ENCODE measurements at places on chromosomes 1 and 21.

DNA sequence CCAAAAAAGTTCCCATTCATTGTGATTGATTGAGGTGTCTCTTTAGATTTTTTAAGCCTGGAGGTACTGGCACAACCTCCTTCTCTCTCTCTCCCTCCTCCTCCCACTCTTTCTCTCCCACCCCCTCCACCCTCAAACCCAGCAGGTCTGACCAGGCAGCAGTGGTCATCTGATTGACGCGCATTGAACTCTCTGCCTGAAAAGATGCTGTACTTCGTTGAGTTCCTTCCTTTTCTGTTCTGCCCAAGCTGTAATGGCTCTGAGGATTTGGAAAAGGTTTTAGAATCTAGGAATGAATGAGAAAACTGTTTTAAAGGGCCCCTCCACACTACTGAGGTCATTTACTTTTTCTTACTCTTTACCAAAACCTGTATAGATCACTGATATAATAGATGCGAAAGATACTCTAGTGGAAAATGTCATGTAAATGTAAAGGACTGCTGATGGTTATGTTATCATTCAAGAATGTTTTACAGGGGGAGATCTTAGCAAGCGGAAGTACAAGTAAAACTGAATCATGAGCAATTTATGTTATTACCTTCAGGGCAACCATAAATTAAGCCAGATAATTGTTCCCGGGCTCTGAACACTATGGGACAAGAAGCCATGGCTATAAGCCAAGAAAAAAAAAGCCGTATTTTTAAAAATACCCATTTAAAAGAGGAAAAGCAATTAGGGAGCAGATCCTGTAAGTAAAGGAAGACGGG is 25.2 kb upstream of the DYRK1A start:
- no peaks in the 10 kb centered on the region for H3K36me3 ChIP-seq
- DNase-seq: no peak
- H3K27ac ChIP-seq: no peak overlapping the region

DNA sequence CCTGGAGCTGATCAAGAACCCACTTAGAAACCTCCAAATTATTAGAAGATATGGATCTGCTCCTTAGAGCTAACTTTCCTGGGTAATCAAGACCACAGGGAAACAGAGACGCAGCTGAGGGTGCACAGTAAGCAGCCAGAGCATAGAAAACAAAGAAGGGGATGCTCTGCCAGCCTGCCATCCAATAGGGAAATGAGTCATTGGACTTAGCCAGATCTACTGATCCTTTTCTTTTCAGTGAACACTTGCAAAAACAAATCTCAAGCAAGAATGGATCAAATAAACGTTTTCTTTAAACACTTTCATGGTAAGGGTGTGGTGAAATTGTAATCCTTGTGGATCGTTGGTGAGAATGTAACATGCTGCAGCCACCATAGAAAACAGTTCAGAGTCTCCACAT is 474.0 kb downstream of the LTN1 start:
- H3K4me1 ChIP-seq: peaks cover 2% of the 10 kb centered on the region
- no peak for DNase-seq
- H3K27me3 ChIP-seq: no peaks in the 10 kb centered on the region
- no peak overlapping the region for H3K27ac ChIP-seq

GRCh38 chr1:223674119-223674890 is 8.8 kb upstream of the CAPN8 start:
- DNase-seq: no peak
- no peaks in the 10 kb centered on the region for H3K36me3 ChIP-seq
- H3K27ac ChIP-seq: no peak overlapping the region
- no peaks in the 10 kb centered on the region for H3K27me3 ChIP-seq
- no peak overlapping the region for H3K4me3 ChIP-seq

DNA sequence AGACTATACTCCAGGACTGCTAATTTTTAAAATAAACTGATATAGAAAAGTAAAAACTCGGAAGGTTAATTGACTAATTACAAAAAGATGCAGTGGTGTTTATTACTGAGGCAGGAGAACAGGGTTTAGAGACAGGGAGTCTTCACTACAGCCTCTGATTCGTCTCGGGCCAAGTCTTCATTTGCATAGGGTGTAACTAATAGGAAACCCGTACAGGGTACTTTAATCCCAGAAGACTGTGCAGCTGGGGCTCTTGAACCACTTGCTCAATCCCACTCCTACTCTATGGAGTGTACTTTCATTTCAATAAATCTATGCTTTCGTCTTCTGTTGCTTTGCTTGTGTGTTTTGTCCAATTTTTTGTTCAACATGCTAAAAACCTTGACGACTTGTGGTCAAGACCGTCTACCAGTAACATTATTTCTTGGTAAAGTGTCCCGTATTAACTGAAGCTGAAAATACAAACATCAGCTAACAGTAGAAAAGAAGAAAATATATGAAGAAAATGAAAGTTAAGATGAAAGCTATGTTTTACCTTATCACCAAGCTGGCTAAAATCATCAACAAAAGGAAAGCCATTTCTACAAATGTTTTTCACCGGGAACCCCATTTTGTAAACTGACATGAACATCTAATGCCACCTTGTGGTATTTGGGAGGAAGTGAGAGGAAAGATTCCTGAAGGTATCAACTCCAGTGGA is 8.0 kb downstream of the SDHB start:
- H3K27ac ChIP-seq: peak overlapping the region; percentile 68

DNA sequence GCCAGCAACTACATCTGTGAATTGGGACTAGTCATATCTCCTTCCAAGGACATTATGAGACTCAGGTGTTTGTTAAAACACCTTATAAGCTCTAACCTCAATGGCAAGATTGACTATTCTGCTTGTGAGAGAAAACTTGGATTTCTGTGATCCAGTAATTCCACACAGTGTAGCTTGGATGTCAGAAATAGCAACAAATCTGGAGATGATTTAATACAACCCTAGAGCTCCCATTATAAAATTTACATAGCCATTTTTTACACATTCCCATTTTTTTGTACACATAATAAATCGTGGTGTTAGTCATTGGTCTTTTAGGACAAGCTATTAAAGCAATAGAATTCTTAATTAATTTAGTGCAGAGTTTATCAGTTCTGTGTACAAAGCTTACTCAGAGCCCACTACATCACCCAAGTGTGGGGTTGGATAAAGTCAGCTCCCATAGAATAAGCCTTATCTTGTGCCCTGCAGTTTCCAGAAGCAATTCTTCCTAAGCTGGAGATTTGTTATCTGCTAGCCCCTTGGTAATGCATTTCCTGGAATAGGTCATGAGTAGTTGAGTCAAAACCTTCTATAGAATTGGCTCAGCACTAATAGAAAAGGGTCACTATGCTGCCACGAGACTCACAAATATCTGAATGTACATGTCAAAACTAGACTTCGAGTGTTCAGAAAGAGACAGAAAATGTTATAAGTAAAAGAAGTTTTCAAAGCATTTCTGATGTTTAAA is 434.0 kb upstream of the RUNX1 start:
- H3K4me1 ChIP-seq: peaks cover 9% of the 10 kb centered on the region
- H3K27me3 ChIP-seq: peaks cover 5% of the 10 kb centered on the region
- no peak overlapping the region for H3K27ac ChIP-seq
- no peak overlapping the region for H3K4me3 ChIP-seq
- peaks cover 2% of the 10 kb centered on the region for H3K36me3 ChIP-seq

DNA sequence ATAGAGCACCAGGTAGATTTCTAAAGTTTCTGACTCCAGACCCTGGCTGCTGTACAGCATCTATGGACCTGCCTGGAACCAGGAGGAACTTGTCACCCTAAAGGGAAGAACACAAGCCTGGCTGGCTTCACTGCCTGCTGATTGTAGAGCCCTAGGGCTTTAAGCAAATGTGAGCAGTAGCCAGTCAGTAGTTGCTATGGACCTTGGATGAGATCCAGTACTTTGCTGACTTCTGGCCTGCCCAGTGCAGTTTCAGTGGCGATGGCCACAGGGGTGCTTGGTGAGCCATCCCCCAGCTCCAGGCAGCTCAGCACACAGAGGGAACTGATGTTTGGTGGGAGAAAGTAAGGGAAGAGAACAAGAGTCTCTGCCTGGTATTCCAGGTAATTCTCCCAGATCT is 68.4 kb downstream of the ATP6V1G3 start:
- no peak for DNase-seq
- H3K36me3 ChIP-seq: peaks cover 6% of the 10 kb centered on the region
- no peak overlapping the region for H3K4me3 ChIP-seq
- no peaks in the 10 kb centered on the region for H3K27me3 ChIP-seq
- H3K27ac ChIP-seq: no peak overlapping the region

- peaks cover 4% of the 10 kb centered on the region for H3K36me3 ChIP-seq
- H3K27ac ChIP-seq: no peak overlapping the region
- no peak overlapping the region for H3K4me3 ChIP-seq
- H3K4me1 ChIP-seq: peaks cover 31% of the 10 kb centered on the region
- no peaks in the 10 kb centered on the region for H3K27me3 ChIP-seq
Observed at GRCh38 chr21:15520811-15521643, 208.8 kb upstream of the USP25 start.

GRCh38 chr21:38181096-38181495 is 75.7 kb upstream of the KCNJ15 start:
- no peak overlapping the region for H3K27ac ChIP-seq
- H3K36me3 ChIP-seq: no peaks in the 10 kb centered on the region
- peaks cover 6% of the 10 kb centered on the region for H3K27me3 ChIP-seq
- no peak for DNase-seq
- H3K4me1 ChIP-seq: no peaks in the 10 kb centered on the region

DNA sequence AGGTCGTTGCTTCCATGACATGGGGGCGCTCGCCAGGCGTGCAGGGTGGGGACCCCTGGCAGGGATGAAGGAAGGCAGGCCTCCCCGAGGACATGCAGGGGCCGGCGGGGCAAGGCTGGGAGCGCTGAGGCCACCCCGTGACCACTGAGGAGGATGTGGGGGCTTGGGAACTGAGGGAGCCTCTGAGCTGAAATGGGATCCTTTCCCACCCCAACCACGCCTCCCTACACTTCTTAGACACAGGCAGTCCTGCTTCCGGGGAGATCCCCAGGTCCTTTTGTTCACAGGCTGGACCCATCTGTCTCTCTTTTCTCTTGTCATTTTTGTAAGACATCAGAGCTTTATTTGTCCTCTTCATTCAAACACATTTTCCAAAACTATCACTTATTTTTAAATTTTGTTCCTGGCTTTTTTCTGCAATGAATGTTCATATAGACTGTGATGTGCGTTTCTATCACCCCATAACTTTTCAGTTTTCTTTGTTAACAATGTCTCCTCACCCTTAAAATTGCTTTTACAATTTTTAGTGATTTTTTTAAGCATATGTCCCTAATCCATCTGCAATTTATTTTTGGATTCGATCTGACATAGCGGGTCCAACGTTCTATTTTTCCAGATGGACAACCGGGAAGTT is 156.7 kb upstream of the BACE2 start:
- DNase-seq: no peak
- H3K4me3 ChIP-seq: no peak overlapping the region
- peaks cover 9% of the 10 kb centered on the region for H3K27me3 ChIP-seq
- no peaks in the 10 kb centered on the region for H3K36me3 ChIP-seq
- H3K4me1 ChIP-seq: no peaks in the 10 kb centered on the region
- no peak overlapping the region for H3K27ac ChIP-seq

GRCh38 chr1:233372218-233373120 is 44.9 kb downstream of the MAP3K21 start:
- no peaks in the 10 kb centered on the region for H3K36me3 ChIP-seq
- H3K27me3 ChIP-seq: peaks cover 1% of the 10 kb centered on the region
- H3K4me3 ChIP-seq: no peak overlapping the region
- H3K4me1 ChIP-seq: no peaks in the 10 kb centered on the region
- no peak for DNase-seq

GRCh38 chr1:56302878-56303277 is 276.5 kb downstream of the PLPP3 start:
- H3K4me1 ChIP-seq: no peaks in the 10 kb centered on the region
- no peak for DNase-seq
- H3K4me3 ChIP-seq: no peak overlapping the region
- H3K27ac ChIP-seq: no peak overlapping the region
- H3K27me3 ChIP-seq: no peaks in the 10 kb centered on the region
- no peaks in the 10 kb centered on the region for H3K36me3 ChIP-seq

GRCh38 chr1:242184955-242185354 is 186.1 kb upstream of the MAP1LC3C start:
- no peaks in the 10 kb centered on the region for H3K4me1 ChIP-seq
- H3K27me3 ChIP-seq: peaks cover 3% of the 10 kb centered on the region
- H3K27ac ChIP-seq: no peak overlapping the region
- no peaks in the 10 kb centered on the region for H3K36me3 ChIP-seq

DNA sequence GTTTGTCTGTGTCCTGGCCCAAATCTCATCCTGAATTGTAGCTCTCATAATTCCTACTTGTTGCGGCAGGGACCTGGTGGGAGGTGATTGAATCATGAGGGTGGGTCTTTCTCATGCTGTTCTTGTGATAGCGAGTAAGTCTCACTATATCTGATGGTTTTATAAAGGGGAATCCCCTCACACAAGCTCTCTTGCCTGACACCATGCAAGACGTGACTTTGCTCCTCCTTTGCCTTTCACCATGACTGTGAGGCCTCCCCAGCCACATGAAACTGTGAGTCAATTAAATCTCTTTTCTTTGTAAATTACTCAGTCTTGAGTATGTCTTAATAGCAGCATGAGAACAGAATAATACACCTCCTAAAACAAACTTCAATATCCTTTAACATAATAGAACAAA is 1065.6 kb downstream of the PLA2G4A start:
- H3K36me3 ChIP-seq: no peaks in the 10 kb centered on the region
- no peaks in the 10 kb centered on the region for H3K27me3 ChIP-seq
- no peak overlapping the region for H3K4me3 ChIP-seq
- no peak overlapping the region for H3K27ac ChIP-seq
- no peak for DNase-seq
- H3K4me1 ChIP-seq: no peaks in the 10 kb centered on the region

DNA sequence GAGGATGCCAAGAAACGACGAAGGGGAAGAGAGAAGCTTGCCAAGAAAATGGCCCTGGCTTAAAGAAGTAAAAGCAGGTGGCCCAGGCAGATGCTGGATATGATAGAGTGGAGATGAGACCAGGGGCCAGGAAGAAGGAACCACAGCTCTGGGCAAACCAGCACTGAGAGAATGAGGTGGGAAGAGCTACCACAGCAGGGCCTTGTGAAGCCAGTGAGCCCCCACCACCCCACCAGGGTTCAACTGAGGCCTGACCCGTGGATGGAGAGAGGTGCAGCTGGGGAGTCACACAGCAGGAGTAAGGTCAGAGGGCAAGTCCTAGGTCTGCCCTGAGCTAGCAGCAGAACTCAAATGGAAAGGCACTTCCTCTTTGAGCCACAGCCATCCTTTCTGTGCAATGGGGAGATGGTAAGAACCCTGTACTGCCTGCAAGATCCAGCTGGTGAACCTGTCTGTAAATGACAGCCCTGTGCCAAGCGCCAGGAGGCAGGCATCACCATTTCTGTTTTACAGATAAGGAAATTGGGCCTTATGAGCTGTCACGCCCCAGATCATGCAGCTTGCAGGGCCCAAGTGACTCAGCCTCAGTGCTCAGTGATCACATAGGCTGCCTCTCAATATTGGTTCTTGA is 8.5 kb downstream of the SH3BGRL3 start:
- peak; percentile 90 for DNase-seq
- H3K36me3 ChIP-seq: peaks cover 33% of the 10 kb centered on the region
- H3K4me1 ChIP-seq: peaks cover 88% of the 10 kb centered on the region
